ENCODE measurements at places on chromosomes 16 and 17.
A peak's percentile ranks its signal among the peaks of the same experiment; 100 is the strongest.

DNA sequence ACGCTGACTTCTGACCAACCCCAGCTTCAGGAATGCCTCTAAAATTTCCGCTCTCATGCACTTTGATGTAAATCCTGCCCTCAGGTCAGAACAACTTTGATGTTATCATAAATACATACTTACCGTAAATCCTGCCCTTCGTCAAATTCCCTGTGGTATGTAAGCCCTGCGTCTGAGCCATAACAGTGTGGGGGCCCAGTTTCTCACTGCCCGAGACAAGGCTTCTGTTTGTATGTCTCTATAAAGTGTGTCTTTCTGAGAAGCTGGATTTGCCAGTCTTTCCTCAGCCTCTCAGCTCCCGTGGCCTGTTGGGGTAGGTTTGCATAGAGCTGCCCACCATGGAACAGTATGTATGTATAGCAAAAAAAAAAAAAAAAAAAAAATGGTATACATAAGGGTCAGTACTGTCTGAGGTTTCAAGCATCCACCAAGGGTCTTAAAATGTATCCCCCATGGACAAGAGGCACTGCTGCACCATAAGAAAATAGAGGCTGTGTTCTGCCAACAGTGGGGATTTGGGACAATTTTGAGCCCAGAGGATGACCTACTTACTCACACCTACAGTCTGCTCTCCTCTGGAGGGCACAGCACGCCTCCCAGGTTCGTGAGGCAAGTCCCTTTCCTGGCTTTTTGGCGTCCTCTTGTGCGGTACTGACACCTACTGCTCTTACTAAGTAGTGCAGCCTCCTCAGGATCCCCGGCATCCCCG lies 17.5 kb downstream of the PRMT7 start:
- peak; percentile 56 for DNase-seq

DNA sequence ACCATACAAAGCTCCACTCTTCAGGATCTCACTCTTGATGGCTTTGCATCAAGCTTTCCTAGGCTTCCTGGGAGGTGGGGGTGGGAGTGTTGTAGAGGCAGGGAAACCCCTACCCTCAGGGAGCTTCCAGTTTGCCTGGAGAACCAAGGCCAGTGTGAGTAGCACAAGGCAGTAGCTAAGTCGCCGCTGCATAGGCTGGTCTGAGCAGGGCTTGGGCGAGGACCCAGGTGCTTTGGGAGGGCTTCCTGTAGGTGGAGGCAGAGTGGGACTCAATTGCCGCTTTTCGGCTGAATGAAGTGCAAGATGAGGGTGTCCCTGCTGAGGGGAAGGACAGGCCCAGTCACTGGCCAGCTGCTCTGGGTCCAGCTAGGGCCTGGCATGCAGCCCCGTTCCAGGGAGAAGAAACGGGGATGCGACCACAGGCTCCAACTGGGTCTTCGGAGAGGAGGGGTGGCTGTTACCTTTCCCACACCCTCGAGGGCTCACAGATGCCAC lies 3.9 kb downstream of the CD79B start:
- no peak for DNase-seq

DNA sequence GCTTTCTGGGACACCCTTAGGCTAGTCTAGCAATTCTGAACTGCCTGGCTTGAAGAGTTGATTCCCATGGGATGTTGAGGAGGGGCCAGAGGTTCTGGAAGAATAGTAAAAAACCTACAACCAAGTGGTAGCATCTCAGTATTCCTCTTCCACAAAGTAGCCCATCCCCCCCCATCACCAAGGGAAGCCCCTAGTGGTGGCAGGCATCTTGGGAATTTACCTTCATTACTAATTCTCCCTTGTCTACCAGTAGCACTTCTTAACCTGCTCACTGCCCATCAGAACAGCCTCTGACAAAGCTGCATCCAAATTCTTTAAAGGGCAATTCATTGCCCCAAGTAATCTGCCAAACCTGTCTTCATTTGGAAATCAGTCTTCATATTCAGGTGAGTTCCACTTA lies 12.8 kb upstream of the RAB11FIP4 start:
- DNase-seq, result no peak

DNA sequence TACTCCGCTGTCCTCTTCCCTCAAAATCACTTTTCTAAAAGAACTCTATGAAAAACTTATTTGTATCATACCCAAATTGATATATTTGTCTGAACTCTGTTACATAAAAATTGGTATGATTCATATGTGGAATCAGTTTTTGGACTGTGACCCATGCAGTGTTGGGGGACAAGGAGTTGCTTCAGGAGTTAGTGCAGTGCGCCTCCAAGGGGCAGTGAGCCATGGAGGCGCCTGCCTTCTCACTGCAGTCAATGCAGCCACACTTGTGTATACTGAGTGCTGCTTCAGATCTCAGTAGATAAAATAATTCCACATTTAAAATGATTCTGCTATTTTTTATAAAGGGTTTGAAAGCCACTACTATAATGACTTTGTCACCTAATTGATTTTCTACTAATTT lies 32.5 kb downstream of the DGKE start:
- DNase-seq, result no peak

DNA sequence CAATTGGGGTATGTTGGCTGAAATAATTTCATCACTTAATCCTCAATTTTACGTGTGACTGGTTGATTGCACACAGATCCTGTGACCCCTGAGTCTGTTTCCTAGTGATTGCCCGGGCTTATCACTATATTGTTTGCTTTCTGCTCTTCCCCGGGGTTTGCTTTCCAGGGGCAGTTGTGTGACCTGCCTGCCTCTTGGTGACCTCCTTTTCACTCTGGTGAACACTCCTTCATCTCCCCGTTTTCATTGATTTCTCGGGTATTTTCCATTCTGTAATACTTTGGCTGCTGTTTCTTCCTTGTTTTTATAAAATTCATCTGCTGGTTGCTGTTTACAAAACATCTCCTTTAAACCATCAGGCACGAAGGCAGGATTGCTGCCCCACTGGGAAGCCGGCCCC lies 36.0 kb downstream of the NTN1 start:
- no peak for DNase-seq

DNA sequence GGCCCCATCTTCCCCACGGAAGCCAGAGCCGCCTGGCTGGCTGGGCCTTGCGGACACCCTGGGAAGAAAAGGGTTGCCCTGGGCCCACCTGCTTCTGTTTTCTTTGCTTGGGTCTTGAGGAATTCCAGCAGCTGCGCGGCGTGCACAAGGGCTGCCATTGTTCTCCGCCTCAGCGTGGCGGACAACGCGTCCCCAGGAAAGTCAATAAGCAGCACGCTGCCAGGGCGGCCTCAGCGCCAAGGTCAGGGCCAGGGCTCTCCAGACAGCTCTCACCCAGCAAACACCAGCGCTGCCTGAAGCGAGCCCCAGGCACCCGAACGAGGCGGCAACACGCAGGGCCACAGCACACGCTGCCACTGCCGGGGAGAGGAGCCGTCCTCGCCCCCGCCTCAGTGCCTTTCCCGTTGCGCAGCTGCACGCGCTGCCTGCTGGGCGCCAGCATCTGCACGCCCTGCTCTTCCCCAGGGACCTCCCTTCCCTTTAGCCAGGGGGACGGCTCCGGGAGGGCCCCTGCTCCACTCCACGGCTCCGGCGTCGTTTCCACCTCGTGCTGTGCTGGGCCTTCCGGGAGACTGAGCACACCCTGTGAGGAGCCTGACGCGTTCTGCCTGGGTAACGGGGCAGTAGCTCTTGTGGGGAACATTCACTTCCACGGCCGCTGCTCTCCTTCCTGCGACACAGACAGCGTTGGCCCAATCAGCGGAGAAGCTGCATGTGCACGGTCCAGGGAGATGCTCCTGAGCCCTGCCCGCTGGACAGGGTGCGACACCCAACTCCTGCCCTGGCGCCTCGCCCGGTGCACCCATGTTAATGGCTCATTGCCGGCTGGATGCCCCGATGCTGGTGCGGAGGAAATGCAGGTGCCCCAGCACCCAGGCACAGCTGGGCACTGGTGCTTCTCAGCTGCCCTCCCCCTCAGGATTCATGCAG lies 57.8 kb downstream of the LMF1 start:
- no peak for DNase-seq

DNA sequence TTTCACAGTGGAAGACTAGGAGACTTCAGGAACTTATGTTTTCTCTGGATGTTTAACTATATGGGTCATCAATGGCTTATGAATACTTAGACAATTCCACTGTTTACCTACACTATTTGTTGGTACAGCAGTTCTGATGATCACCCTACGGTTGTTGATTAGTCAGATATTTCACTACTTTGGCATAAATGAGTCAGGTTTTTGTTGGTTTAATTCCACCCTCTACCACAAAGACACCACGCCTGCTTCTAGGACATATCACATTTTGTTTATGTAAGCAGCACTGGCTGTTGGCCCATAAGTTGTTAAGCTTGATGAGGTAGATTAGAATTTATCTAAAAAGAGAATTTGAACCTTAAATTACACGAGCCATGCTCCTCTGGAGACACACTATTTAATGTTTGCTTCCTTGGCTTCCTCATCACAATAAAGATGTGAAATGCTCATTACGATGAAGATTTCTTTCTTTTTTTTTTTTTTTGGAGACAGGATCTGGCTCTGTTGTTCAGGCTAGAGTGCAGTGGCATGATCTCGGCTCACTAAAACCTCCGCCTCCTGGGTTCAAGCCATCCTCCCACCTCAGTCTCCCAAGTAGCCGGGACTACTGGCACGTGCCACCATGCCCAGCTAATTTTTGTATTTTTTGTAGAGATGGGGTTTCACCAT lies 4.3 kb downstream of the GDE1 start:
- no peak for DNase-seq

DNA sequence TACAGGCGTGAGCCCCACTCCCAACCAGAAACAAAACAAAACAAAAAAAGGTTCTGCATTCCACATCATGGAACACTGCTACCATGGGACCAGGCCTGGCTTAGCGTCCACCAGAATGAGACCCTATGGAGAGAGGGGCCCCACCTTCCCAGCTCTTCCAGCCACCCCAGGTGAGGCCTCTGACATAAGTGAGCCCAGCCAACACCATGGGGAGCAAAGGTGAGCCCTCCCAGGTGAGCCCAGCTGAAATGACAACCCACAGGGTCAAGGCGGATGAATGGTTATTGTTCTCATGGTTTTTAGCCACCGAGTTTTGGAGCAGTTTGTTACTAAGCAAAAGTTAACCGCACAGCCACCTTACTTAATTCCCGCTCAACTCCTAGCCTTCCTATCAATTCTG lies 16.3 kb downstream of the LGALS3BP start:
- DNase-seq, result no peak
